Stimulated activated CD4-positive, alpha-beta T cell treated with anti-CD3 and anti-CD28 coated beads, Interleukin-2, amount 100 ng/mL, for 4 hours (primary cell): ENCODE measurements at places on chromosomes 12 and 14.
A peak's percentile ranks its signal among the peaks of the same experiment; 100 is the strongest.

DNA sequence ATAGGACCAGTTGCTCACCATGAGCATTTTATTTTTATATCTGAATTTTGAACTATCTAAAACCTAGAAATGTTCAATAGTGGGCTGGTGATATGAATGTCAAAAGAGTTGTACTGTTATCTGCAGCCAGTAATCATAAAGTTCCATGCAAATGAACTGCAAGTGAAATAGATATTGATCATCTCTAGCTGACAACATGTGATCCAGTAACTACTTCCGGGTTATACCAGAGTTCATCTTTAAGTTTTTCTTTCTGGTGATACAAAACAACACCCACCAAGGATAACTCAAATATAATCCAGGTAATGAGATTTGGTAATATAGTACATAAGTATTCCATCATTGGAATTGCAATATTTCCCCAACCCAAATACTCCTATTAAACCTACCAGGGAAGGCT lies 4.1 kb downstream of the IL26 start:
- DNase-seq: no peak

DNA sequence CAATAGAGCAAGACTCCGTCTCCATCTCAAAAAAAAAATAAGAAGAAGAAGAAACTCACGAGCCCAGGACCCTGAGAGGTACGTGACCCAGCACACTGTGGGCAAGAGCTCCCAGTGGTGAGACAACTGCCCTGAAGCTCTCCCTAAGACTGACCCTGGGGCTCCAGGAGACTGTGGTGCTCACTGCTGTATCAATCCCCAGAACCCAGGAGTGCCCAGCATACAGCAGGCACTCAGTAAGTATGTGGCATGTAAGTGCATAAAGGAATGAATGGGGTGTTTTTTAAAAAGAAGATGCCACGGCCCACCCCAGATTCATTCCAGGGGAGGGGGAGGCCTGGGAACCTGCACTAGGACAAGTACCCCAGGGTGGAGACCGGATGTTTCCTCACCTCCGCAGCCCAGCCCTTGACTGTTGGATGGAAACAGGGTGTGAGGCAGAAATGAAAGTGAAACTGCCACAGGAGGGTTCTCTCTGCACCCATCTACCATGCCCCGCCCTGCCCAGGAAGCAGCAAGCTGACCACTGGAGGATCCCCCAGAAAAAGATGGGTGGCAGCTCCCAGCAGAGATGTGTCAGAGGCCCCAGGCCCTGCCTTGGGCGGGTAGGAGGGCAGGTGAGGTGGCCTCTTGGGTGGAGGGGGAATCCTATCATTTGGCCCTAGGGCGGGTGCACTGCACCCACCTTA lies 12.2 kb downstream of the ITPK1 start:
- peak; percentile 57 for DNase-seq

- no peak for DNase-seq
These were observed 57.5 kb downstream of the MAP1LC3B2 start for GRCh38 chr12:116616536-116617248.

- DNase-seq: no peak
These were observed 185.7 kb downstream of the PRKD1 start for GRCh38 chr14:29741909-29742401.

DNA sequence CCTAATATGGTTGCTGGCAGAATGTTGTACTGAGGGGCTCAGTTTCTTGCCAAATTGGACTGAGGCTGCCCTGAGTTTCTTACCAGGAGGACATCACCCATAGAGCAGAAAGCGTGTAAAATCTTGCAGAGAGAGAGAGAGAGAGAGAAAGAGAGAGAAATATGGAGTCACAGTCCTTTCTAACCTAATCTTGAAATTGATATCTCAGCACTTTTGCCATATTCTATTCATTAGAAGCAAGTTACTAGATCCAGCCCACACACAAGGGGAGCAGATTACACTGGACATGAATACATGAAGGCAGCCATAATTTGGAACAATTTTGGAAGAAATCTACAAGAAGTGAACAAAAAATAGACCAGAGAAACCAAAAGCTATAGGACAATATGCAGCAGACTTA lies 4.1 kb upstream of the CD163L1 start:
- DNase-seq: no peak

- no peak for DNase-seq
These were observed 156.7 kb downstream of the TMTC3 start for GRCh38 chr12:88298761-88299242.

- no peak for DNase-seq
These were observed 13.5 kb upstream of the GOLGA5 start for GRCh38 chr14:92780444-92781232.

DNA sequence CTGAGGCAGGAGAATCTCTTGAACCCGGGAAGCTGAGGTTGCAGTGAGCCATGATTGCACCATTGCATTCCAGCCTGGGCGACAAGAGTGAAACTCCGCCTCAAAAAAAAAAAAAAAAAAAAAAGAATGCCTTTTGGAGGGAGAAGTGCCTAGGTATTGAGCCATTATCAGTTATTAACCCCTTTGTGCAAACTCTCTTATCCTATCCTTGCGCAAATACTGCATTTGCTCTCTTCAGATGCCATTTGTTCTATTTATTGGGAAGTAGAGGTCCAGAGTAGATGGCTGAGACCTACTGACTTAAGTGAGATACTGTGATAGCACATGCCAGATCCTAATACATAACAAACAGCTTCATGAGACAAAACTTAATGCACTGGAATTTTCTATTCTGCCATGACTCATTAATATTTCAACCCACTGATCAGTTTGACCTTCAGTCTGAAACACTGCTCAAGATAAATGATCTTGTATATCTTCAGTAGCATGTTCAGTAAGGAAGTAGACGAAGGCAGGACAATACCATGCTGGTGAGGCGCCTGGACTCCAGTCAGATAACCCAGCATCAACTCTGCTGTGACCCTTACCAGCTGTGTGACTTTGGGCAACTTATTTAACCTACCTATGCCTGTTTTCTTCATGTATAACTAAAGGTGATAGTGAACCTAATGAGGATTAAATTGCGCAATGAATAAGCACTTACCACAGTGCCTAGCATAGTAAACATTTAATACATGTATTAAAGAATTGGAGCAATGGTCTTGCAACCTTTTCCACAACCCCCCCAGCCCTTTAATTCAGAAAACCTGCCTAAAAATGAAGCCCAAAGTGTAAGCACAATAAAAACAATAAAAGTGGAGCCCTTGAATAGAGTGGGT lies 5.7 kb upstream of the DNAAF2 start:
- DNase-seq: no peak
